ENCODE measurements at places on chromosomes 4 and X.

DNA sequence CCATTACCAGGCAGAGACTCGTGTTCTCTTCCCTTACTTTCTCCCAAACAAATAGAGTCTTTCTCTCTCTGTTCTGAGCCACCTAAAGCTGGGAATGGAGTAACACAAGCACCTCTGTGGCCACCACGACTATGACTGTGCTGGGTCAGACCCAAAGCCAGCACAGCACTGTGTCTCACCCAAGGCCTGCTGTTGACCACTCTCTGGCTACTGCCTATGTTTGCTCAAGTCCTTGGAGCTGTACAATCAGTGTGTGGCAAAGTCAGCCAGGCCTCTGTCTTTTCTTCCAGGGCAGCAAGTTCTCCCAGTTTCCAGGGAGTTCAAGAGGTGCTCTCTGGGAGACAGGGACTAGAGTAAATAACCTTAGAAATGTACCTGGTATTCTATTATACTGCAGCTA lies 239.4 kb downstream of the FAM47A start:
- no peak for DNase-seq

DNA sequence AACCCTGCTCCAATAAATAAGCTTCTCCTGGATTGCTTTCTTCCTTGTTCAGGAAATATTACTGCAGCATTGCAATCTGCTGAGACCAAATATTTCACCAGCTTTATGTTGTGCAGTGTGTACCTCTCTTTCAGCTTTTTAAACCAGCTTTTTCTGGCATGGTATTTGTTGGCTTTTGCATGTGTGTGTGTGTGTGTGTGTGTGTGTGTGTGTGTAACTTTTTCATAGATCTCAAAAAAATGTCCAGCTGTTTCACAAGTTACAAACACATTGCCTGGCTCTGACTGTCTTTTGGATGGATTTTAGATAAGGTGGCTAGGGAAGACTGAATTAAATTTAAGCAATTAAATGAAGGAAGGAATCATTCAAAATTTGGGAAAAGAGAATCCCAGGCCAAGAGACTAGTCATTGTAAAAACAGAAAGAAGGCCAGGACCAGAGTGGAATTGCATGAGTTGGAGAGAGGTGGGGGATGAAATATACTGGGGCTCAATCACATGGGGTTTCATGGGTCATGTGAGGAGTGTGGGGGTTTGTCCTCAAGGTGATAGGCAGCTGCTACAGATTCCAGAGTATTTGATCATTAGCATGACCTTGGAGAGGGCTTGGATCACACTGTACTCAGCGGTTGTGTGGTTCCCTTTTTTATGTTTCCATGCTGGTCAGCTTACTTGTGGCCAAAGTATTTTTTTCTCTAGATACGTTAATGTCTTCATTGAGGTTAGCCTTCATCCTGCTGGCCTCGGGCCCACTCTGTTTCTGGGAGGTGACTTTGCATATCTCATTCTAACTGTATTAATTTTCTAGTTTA lies 357.7 kb upstream of the BOD1L1 start:
- DNase-seq = no peak

DNA sequence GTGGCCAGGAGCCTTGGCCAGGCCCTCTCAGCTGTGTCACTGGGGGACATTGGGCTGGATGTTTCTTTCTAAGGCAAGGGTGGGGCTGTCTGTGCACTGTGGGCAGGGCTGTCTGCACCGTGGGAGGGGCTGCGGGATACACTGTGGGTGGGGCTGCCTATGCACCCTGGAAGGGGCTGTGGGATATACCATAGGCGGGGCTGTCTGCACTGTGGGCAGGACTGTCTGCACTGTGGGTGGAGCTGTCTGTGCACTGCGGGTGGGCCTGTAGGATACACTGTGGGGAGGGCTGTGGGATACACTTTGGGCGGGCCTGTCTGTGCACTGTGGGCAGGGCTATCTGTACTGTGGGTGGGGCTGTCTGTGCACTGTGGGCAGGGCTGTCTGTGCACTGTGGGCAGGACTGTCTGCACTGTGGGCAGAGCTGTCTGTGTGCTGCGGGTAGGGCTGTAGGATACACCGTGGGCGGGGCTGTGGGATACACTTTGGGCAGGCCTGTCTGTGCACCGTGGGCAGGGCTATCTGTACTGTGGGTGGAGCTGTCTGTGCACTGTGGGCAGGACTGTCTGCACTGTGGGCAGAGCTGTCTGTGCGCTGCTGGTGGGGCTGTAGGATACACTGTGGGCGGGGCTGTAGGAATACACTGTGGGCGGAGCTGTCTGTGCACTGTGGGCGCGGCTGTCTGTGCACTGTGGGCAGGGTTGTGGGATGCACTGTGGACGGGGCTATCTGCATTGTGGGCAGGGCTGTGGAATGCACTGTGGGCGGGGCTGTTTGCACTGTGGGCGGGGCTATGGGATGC lies 31.1 kb downstream of the ACOX3 start:
- DNase-seq = peak; percentile 30

- DNase-seq = no peak
Observed at GRCh38 chr4:76926841-76927240, 22.7 kb upstream of the SEPTIN11 start.

- peak; percentile 28 for DNase-seq
Observed at GRCh38 chr4:41257257-41257901, 651 bp downstream of the UCHL1 start.

- no peak for DNase-seq
Observed at GRCh38 chrX:27186671-27187070, 276.5 kb downstream of the PPP4R3C start.
